Thoracic aorta (tissue), 2 donors: ENCODE measurements at places on chromosomes 3 and 15. TPM values are rescaled to one million over a fixed set of nuclear protein-coding genes. Genes with fewer than 3 reads are reported as not detected.

Gene BNC1
- 1.2 TPM for total RNA-seq

Gene SLC22A13
- 0.99 TPM for total RNA-seq

Gene CCDC191
- 3.4 TPM for total RNA-seq

Gene NBEAL2
- total RNA-seq: 48.7 TPM
